ENCODE measurements at places on chromosomes 3 and 15.

GRCh38 chr3:15638193-15638890 is 36.8 kb downstream of the BTD start:
- DNase-seq = no peak

DNA sequence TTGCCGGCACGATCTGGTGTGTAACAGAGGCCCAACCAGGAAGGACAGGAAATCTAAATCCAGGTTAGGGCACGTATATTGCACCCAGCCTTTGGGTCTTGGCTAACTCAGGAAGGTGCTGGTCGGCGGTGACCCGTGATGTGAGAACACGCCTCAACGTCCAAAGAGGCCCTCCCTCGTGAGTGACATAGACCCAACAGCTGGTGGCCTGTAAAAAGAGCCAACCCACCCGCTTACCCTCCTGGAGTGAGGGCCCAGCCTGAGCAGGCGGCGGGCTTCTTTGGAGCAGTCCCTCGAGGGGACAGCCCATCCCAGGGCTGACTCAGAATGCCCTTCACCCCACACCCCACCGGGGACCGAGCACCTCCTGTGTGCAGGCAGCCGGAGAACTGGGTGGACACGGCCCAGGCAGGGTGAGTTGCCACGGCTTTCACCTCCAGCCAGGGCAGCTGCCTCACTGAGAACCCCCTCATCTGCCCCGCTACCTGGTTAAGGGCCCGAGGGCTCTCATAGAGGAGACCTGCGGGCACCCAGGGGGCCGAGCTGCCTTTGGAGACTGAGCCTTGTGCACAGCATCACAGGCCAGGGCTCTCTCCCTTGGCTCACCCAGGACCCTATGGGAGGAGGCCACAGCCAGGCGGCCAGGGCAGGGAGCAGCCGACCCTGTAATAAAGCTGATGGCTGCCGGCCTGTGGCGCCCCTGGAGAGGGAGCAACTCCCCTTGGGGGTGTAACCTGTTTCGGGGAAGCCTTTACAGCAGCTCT is 41.8 kb downstream of the ZNF710 start:
- DNase-seq = no peak

- no peak for DNase-seq
These were observed 201.9 kb upstream of the CHRM5 start for GRCh38 chr15:33766389-33766788.

DNA sequence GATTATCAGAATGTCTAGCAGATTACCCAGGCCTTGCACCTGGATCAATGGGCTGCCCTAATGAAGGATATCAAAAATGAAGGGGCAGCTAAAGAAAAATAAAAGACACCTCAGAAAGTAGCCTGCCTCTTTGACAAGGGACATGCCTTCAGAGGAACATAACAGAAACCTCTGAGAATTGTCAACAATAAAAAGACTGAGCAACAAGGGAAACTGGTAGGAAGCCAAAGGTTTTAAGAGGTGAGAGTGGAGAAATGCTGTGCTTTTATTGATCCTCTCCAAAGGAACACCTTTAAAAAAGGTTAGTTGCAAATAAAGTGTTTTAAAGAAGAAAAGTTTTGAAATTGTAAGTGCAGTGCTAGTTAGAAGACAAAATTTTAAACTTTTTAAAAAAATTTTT is 187.8 kb upstream of the TTC14 start:
- DNase-seq = no peak

DNA sequence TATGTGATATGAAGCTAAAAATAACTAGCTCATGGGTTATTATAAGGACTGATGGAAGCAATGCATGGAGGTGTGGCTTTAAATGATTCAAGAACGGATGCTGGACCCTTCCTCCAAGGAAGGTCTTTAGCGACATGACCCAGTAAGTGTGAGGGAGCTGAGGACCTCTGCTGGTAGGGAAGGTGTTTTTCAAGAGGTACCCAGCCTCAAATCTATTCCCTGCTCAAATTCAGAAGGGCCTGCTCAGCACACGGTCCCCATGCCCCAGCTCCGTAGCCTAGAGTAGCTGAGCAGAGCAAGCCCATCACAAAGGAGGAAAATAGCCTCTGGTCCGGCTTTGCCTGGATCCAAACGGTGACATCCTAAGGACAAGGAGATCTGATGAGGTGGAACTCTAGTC is 266.2 kb upstream of the IGF1R start:
- no peak for DNase-seq

GRCh38 chr3:127092776-127093175 is 100.2 kb upstream of the PRR23E start:
- no peak for DNase-seq

DNA sequence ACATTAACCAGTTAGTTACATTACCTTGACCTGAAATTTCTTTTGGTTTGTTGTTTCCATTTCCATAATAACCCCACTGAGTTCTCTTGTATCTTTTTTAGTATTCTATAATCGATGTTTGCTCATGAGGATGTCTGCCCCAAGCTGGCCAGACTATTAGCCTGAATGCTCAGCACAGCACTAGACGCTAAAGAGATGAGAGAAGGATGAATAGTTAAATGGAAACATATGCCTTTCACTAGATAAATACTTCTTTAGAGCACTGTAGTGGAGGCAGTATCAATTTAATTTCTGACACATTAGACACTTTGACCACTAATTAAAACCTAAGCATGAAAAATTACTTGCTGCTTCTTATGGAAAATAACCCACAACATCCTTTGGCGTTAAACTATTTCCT is 654.9 kb upstream of the KCNMB2 start:
- no peak for DNase-seq

GRCh38 chr3:138326866-138327595 is 2.6 kb downstream of the NME9 start:
- no peak for DNase-seq

GRCh38 chr3:194168994-194169393 is 33.0 kb downstream of the HES1 start:
- DNase-seq = no peak

DNA sequence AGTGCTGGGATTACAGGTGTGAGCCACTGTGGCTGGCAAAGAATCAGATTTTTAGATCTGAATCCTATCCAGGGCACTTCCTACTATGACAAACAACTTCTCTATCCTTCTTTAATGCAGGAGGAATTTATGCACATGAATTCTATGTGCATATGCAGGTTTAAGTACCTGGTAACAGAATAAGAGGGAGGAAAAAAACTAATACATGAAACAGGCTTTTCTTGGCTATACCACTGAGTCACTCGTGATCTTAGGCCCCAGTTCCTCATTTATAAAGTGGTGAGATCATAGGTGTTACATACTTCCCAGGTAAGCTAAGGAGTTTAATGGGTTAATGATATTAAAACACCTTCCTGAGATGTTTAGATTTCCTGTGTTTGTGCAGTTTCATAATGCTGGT is 108.2 kb downstream of the TP63 start:
- no peak for DNase-seq

DNA sequence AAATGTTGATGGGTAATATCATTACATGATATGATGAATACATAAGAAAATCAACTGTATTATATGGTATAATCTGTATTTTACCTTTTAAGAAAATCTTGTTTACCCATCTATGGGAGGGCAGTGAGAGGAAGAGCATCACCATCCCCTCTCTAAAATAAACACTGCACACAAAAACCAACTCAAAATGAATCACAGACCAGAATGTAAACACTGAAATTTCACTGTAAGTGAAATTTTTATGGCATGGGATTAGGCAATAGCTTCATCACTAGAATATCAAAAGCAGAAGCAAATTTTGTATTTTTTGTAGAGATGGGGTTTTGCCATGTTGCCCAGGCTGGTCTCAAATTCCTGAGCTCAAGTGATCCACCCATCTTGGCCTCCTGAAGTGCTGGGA is 26.2 kb downstream of the IFT80 start:
- no peak for DNase-seq

GRCh38 chr15:95298729-95299128 is 1031.8 kb upstream of the NR2F2 start:
- no peak for DNase-seq

GRCh38 chr3:73121669-73122331 is 60.3 kb downstream of the EBLN2 start:
- DNase-seq = no peak

GRCh38 chr3:141087076-141087777 is 36.1 kb downstream of the SPSB4 start:
- no peak for DNase-seq

GRCh38 chr15:41606997-41607396 is 48.0 kb downstream of the TYRO3 start:
- DNase-seq = no peak

DNA sequence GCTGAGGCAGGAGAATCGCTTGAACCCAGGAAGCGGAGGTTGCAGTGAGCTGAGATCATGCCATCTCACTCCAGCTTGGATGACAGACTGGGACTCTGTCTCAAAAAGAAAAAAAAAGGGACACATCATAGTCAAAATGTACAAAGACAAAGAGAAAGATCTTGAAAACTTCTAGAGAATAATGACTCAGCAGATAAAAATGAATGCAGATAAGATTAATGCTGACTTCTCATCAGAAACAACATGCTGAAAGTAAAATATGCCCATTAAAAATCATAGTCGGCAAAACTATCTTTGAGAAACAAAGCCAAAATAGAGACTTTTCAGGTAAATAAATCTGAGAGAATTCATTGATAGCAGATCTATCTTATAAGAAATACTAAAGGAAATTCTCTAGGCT is 271.1 kb upstream of the GPR149 start:
- DNase-seq = no peak

- peak; percentile 40 for DNase-seq
These were observed 7.9 kb downstream of the KIF7 start for GRCh38 chr15:89647191-89647851.

GRCh38 chr3:102016417-102016816 is 167.1 kb downstream of the NFKBIZ start:
- no peak for DNase-seq

- no peak for DNase-seq
These were observed 9.7 kb downstream of the RHCG start for GRCh38 chr15:89486726-89487050.

DNA sequence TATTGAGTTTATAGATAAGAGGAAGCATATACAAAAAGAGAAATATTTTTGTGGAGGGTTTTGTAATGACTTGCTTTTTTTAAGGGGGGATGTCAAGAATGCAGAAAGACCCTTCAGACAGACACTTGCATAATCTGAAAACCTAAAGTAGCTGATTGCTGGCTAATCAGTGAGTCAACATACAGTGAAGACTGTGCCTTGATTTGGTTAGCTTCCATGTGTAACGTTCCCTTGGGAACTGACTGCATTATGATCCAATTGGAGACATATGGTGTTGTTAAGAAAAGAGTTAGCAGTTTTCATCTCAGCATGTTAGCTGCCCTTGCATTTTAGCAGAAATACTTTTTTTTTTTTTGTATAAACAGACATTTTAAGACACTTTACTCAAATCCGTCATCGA is 483.2 kb downstream of the RBMS3 start:
- DNase-seq = no peak

- DNase-seq = no peak
These were observed 151.1 kb downstream of the RBPMS2 start for GRCh38 chr15:64624242-64624641.

DNA sequence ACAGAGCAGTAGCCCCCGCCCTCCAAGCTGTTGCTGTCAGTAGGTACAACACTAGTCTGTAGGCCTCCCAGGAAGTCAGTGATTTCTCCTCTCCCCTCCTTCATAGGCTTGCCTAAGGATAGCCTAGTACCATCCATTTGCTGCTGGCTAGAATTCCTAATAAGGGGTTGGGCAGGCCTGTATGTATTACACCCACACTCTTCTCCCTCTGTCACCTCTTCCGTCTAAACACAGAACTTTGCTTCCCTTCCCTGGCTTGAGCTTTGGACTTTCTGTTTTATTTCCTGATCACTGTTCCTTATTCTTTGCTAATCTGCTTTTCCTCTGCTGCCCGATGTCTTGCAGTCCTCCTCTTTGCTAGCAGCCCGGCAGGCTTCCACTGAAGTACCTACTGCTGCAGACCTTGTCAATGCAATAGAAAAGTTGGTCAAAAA is 93.4 kb upstream of the UMPS start:
- DNase-seq = no peak

DNA sequence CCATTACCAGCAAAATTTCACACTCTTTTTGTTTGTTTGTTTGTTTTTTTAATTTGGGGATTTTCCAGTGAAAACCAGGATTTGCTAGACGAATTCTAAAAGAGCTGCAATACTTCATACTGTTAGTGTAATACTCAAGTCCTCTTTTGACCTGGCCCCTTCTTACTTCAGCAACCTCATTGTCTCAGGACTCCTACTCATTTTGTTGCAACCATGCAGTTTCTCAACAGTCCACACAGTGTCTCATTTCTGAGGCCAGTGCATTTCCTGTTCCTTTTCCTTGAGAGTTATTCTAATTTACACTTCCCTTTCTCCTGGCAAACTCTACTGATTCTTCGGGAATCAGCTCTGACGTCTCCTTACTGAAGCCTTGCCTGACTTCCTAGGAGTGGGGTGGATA is 35.6 kb downstream of the NSUN3 start:
- no peak for DNase-seq

DNA sequence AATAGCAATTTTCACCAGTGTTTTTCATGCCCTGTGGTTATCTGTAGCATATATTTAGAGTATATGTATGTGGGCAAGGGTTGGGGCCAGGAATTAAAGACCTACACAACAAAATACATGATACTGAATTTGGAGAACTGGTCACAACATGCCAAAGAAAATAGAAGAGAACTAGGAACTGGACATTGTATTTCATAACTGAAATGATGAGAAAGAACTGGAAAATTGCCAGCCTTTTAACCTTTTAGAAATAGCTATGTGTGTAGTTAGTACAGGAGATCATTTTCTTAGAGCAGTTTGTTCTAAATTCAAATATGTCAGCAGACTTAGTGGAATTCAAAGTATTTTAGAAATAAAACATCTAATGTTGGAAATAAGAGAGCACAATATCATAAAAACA is 227.1 kb upstream of the CGNL1 start:
- DNase-seq = no peak

DNA sequence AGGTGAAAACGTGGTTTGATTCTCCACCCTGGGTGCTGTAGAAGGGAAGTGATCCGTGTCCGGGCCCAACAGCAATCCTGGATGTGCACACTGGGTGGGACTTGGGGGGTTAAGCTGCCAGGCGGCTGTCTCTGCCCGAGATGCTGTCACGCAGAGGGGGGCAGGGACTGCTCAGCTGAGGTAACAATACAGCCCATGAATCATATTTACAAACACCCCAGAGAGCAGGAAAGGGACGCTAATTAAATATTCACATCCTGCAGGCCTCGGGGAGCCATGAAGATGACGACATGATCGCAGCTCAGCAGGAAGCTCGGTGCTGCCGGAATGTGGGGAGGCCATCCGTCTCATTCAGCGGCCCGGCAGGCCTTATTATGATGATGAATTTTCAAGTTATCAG is 17.9 kb upstream of the CRABP1 start:
- no peak for DNase-seq

DNA sequence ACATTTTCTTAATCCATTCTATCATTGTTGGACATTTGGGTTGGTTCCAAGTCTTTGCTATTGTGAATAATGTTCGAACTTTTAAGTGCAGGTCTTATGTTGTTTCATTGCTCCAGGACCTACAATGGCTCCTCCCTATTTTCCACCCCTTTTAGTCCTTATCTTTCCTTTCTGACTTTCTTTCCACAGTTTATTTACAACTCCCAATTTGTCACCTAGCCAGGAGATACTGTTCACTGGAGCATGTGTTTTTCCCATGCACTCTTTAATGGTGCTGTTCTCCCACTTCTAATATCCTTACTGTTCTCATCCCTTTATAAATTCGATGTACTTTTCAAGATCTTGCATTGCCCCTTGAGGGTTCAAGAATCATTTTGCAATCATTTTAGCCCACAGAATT is 290.0 kb downstream of the WDR72 start:
- no peak for DNase-seq

Measured in bone marrow (tissue), 2 donors.